ENCODE measurements at places on chromosomes 5 and 9. TPM values are rescaled to one million over a fixed set of nuclear protein-coding genes. Genes with fewer than 3 reads are reported as not detected.

DNA sequence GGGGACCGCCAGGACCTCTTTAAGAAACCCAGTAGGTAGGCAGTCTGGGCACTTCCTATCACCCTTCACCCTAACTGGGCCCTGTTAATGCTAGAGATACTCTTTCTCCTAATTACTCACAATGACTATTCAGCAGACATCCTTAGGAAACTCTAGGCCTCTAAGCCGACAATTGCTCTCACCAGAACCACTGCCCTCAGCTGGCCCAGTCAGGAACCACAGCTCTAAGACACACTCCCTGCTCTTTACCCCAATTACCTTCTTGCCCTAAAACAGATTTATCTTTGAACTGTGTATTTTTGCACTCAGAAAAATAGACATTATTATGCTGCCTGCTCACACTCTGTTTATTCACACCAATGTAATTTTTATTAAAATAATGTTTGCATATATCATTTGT lies 432.6 kb upstream of the SLC30A5 start:
- peak; percentile 34 for DNase-seq

- DNase-seq = no peak
Measured at GRCh38 chr9:136083558-136084062, 11.5 kb downstream of the NACC2 start.

GRCh38 chr9:126734877-126735276 lies 70.0 kb upstream of the ZBTB43 start:
- no peak for DNase-seq

- no peak for DNase-seq
Measured at GRCh38 chr5:156327296-156327695, 332 bp downstream of the SGCD start.

Gene GRXCR2
- total RNA-seq = not detected

Gene TAF11L11
- not detected for total RNA-seq

DNA sequence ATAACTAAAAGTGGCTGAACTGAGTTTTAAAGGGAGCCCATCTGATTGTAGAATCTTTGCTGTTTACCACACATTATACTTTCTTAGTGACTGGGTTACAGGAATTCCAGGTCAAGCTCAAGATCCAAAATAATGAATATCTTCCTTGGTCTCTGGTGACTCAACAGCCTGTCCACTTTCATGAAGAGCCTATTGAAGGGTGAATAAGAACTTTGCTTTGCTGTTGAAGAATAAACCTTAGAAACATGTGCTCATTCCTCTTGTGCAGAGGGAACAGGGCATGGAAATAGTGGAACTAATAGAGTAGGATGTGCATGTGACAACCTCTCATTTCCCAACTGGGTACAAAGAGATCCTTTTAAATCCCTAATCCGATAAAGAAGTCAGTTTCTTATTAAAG lies 21.4 kb downstream of the ALDH1A1 start:
- DNase-seq = no peak

GRCh38 chr5:31983851-31984250 lies 190.3 kb downstream of the GOLPH3 start:
- DNase-seq = no peak

DNA sequence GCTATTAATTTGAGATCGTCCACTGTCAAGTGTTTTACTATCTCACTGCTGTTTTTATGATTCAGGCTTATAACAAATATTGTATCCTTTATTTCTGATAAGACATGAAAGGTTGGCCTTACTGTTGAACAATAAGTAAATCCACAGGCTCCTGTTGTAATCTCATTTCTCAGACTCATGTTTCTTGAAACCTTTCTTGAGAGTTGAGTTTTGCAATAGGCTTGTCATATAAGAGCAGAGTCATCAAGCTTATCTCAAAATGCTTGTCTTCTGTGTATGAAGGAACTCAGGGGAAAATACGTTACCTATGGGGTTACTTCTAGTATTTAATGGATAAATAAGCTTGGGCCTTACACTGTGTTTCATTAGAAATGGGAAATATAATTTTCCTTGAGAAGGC lies 9.2 kb upstream of the TLX3 start:
- no peak for DNase-seq

GRCh38 chr5:44622331-44622730 lies 186.4 kb upstream of the MRPS30 start:
- DNase-seq = no peak

GRCh38 chr5:1069720-1070088 lies 42.2 kb downstream of the SLC12A7 start:
- DNase-seq = no peak

GRCh38 chr9:120066315-120066714 lies 513.7 kb downstream of the CDK5RAP2 start:
- DNase-seq = no peak

Gene SURF2
- 14.6 TPM for total RNA-seq

Gene CCNO
- not detected for total RNA-seq

GRCh38 chr5:74120585-74120984 lies 494.6 kb downstream of the ARHGEF28 start:
- DNase-seq = no peak

Gene PNPLA7
- 4.8 TPM for total RNA-seq

DNA sequence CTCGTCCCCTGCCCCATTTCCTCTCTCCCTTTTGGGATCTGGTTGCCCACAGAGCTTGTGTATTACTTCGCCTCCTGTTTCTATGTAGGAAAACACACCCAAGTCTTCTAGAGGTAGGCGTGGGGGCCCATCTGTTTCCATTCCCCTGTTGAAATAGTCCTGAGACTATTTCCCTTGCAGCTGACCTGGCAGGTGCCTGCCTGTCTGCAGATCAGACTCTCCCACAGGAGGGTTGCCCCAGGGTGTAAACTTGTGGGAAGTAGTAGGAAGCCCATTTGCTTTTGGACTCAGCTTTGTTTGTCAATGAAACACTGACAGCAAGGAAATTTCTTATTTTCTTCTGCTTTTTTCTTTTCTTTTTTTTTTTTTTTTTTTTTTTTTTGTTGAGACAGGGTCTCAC lies 16.3 kb upstream of the GARNL3 start:
- no peak for DNase-seq

DNA sequence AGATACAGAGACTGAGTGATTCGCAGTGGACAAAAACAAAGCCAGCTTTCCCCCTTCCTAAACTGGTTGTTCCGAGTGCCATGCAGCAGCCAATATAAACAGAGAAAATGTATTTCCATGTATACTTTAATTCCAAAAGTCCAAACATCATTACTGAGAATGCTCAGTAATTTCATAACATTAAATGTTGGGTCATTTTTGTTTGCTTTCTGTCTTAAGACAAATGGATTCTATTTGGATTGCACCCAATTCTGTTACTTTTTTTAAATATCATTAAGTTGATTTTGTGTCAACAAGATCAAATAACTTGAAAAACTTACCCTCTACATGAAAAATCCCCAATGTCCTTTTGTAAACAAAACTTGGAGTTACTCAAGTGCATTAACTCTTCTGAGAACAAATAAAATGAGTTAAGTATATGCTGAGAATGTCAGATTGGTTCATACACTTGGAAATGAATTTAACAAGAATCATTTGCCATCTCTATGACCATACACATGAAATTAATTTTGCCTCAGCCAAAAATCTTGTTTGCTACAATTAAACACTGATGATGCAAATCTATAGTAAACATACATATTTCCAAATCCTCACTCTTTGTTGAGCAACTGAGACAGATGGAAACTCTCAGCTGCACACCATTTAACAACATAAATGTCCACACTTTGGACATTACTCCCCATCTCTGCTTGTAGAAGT lies 19.4 kb downstream of the LURAP1L start:
- DNase-seq = no peak

- DNase-seq = no peak
Measured at GRCh38 chr5:145244788-145245187, 590.4 kb downstream of the PRELID2 start.

Gene TRPM6
- not detected for total RNA-seq

Gene TSTD2
- 15.2 TPM for total RNA-seq

Gene NDUFS4
- total RNA-seq = 69.2 TPM

Gene PRPF4
- total RNA-seq = 52.9 TPM

DNA sequence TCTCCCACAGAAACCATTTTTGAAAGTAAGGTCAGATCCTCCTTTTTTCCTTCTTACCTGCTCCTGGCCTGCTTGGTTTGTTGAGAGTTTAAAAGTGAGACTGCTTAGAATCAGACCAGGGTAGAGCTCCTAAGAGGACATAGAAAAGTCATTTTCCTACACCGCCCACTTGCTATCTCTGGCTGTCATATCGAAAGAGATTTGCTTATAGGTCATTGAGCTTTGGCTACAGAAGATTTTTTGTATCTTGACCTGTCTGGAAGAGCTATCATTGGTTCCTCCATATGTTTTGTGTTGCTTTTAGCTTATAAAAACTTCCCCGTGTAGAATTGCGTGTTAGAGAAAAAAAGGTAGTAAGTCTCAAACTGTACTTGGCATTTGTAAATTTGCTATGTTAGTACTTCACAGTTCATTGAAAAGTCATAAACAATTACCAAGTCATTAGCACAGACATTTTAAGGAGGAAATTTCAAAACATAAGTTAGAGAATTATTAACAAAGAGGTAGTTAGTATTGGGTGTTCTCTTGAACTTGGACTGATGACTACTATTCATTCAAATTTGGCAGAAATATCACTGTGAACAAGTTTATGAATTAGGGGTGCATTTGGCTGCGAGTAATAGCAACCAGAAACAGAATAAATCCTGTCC lies 96.6 kb downstream of the MAN2A1 start:
- DNase-seq = peak; percentile 3

GRCh38 chr9:37329576-37329975 lies 92.9 kb upstream of the GRHPR start:
- peak; percentile 16 for DNase-seq

Gene SV2C
- not detected for total RNA-seq

Gene FRRS1L
- total RNA-seq = not detected

GRCh38 chr9:89978185-89978584 lies 373.4 kb downstream of the GADD45G start:
- no peak for DNase-seq

DNA sequence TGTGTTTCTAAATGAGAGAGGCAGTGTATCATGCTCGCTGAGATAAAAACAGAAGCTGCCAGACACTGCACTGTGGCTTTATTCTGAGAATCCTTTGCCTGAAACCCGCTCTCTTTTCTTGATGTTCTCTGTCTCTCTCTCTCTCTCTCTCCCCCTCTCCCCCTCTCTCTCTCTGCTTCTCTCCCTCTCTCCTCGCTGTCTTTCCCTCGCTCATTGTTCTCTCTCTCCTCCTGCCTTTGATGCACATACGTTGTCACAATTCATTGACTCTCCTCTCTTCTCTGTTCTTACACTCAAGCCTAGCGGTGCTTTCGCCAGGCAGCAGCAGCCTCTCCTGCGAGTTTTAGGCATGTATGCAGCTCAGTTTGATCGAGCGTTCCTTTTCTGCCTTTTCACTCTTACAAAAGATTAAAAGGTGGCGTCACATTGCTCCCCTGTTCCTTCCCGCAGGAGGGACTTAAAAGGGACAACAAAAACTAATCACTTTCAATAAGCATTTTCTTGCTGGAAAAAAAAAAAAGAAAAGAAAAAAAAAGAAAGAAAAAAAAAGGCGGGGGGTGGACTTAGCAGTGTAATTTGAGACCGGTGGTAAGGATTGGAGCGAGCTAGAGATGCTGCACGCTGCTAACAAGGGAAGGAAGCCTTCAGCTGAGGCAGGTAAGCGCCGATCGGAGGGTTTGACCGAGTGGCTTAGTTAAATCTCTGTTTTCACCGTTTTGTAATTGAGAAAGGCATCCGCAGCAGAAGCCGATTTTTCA lies 717.9 kb upstream of the WWC1 start:
- no peak for DNase-seq

DNA sequence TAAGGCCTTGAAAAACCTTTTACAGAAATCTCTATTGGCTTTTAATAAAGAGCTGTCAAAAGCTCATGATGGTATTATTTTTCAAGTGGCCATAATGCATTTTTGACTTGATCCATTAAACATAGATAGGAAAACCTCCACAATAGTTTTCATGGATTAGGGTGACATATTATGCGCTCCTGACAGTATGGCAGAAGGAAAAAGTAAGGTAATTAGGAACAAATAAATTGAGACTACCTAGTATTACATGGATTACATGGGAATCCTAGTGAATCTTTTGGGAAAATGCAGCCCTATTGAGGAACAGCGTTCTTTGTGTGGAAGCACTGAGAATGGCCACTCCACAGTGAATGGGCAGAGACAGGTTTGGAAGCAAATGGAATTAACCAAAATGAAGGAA lies 171.2 kb downstream of the TRPM3 start:
- DNase-seq = no peak

DNA sequence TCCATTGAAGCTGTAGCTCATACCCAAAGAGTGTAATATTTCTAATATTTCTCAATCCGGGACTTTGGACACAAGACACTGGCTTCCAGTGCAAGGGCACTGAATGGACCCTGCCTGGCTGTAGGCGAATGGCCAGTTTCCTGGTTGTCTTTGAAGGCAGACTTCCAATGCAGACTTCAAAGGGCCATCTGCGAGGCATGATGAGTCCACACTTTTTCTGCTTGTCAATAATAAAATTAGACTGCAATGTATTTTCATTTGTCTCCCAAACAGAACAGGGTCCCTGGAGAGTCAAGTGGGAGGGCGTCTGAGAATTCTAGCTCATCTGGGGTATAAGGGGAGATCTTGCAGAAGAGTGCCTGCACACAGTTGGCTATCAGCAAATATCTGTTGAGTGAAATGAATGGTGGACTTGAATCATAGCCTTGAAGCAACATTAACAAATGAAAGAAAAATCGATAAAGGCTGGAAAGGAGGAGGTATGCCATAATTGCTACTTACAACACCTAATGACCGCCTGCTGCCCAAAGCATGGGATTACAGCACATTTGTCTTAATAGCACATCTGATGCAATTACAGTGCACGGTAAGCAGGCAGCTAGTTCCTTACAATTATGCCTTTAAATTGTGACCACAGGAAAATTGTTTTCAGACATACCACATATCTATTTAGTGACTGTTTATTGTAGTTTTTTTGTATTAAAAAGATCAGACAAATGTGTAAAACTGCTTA lies 137.5 kb downstream of the ARHGEF28 start:
- DNase-seq = no peak

Gene HEMGN
- total RNA-seq = 1.4 TPM

All from activated CD8-positive, alpha-beta T cell treated with anti-CD3 and anti-CD28 coated beads for 36 hours (primary cell).